ENCODE measurements at places on chromosomes 12 and 14.

- no peak for DNase-seq
Observed at GRCh38 chr12:130800312-130800711, 38.7 kb downstream of the STX2 start.

DNA sequence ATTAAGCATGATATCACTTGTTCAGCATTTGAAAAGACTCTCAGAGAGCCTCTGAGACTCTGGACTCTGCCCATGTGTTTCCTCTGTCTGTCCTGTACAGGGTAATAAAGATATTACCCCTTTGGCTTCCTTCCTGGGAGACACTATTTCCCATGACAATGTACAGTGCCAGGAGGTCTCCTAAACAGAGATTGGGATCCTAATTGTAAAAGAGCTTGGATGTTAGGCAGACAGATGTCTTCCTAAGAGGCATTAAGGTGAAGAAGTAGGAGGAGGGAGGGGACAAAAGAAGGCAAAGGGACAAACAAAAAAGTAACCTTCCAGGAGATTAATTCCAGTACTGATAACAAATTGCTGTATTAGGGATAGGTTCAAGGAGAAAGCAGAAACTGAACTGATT is 45.5 kb upstream of the NAV3 start:
- no peak for DNase-seq

- peak; percentile 50 for DNase-seq
Observed at GRCh38 chr14:99755629-99756603, 37.3 kb upstream of the EML1 start.

DNA sequence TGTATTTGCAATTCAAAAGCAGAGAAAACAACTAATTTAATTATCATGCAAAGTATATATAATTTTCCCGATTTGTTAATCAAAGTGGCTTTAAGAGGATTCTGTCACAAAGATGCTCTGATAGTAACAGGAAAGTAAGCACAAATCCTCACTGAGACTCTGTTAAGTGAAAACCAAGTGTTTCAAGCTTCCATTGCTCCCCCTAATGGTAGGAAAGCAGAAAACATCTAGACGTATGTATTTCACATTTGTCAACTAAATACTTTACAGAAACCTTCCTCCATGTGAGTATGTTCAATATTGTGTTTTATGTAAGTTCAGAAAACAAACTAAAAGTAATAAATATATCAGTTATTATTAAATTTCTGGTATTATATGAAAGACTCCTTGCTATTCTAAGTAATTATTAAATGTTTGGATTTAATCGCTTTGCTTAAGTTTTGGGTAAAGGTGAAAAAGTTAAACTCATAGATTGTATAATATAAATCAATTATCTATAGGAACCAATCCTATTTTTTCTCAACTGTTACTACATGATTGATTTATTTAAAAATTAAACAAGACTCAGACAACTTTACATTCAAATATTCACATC is 1.5 kb upstream of the NTS start:
- no peak for DNase-seq

DNA sequence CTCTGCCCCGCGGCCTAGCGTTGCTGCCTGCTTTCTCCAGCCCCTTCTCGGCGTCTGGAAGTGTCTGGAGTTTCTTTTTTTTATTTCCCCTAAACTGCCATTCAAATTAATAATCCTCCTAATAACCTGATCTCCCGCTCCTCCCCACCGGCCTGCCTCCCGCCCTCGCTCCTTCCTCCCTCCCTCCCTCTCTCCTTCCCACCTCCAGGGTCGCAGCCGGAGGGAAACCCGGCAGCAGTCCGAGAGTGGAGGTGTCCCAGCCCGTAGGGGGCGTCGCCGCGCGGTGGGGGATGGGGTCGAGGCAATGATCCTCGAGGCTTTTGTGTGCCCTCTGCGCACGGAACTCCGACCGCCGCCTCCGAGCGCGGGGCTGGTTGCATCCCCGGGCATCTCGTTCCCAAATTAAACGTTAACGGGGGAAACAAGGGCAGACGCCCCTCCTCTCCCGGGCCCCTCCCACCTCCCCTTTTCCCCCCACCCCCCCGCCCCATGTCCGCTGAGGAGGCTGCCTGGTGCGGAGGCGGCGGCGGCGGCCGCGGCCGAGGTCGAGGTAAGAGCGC is 1.0 kb upstream of the SOCS2 start:
- no peak for DNase-seq

DNA sequence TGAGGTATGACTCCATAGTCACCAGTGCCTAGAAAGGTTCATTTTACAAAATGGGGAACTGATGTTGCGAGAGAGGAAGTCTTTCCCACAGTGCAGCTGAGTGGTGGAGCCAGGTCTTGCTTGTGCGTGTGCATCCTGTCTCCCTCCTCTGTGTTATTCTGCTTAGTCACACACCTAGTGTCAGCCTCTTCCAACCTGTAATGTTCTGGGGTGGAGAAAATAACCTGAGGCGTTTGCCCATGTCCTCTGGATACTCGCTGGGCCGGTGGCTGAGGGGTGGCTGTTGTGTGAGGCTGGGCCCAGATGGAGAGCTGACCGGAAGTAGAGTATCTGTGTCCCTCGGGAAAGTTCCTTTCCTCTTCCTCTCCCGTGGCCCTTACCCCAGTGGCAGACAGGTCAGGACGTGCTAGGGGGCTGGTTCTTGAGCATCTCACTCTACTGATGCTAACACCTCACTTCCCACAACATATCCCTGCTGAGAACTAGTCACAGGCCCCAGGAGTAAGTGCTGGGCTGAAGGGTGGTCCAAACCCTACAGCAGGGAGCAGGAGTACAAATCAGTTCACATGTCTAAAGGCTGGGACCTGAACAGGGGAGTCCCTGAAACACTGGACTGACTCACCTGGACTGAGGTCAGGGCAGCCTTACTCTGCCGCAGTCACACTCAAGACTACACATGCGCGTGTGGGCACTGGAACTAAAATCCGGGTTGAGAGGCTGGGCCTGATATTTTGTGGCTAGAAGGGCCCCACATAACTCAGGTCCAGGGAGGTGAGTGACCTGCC is 7.0 kb downstream of the MLF2 start:
- DNase-seq: no peak

DNA sequence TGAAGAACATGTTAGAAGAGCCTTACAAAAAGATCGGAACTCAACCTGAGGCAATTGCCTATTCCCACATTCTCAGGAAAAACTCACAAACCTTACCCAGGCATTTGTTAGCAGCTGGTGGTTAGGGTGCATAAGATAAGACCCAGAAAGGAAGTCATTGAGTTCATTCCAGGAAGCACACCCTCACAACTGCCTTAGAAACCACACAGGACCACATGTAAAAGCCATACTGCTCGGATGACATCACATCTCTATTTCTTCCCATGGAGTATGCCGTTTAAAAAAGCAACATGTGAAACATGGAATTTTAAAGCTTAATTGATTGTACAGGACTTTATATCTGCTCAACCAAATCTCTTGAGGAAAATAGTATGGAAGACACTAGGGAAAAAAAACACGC is 411.2 kb downstream of the DAD1 start:
- DNase-seq: no peak

DNA sequence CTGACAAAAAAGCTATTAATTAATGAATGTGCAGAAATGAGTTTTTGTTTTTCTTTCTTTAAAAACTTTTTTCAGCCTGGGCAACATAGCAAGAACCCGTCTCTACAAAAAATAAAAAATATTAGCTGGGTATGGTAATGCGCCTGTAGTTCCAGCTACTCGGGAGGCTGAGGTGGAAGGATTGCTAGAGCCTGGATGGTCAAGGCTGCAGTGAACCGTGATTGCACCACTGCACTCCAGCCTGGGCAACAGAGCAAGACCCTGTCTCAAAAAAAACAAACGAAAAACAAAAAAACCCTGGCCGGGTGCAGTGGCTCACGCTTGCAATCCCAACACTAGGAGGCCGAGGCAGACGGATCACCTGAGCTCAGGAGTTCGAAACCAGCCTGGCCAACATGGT is 7.9 kb downstream of the GIT2 start:
- DNase-seq: no peak

DNA sequence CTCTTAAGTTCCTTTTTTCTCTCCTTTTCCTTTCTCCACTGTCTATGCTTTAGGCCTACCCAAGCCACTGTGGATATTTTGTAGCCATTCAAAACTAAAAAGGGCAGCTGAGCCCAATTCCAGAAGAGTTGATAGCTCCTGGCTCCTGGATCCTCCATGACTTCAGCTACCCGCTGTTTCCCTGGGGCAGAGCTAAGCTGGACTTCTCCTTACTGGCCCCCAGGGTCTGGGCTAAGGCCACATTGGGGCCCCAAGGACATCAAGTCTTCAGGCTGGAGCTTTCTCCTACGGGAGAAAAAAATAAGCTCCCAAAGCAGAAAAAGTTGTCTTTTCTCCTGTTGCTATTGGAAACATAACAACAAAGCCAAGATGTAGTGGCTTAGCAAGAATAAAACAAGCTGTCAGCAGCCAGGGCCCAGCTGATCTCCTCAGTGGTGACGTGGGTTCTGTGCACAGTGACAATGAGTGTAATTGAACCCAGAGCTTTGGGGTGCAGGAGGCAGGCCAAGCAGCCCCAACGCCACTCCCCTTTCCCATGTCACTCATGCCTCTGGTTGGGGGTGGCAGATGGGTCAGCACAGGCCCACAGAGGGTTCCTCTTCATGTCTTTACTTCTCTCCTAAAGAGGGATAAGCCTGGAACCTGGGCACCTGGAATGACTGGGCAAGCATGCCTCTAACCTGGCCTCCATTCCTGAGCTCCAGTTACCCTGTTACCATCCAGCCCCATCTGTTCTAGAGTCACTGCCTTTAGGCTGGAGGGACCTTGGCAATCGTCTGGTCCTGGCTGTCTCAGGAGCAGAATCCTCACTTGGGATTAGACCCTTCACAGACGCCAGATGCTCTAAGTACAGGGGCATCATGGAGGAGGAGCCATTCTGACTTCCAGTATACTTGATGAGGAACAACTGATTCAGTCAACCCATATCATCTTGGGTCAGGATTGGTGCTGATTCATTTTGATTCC is 171.2 kb downstream of the ZFP36L1 start:
- no peak for DNase-seq
